Spinal cord (tissue), 10 donors: ENCODE measurements at places on chromosomes 16 and 17.

GRCh38 chr16:14110728-14111251 is 39.7 kb downstream of the MRTFB start:
- DNase-seq, result no peak

- DNase-seq, result peak; percentile 30
Measured at GRCh38 chr16:87201052-87201451, 116.1 kb downstream of the C16orf95 start.

DNA sequence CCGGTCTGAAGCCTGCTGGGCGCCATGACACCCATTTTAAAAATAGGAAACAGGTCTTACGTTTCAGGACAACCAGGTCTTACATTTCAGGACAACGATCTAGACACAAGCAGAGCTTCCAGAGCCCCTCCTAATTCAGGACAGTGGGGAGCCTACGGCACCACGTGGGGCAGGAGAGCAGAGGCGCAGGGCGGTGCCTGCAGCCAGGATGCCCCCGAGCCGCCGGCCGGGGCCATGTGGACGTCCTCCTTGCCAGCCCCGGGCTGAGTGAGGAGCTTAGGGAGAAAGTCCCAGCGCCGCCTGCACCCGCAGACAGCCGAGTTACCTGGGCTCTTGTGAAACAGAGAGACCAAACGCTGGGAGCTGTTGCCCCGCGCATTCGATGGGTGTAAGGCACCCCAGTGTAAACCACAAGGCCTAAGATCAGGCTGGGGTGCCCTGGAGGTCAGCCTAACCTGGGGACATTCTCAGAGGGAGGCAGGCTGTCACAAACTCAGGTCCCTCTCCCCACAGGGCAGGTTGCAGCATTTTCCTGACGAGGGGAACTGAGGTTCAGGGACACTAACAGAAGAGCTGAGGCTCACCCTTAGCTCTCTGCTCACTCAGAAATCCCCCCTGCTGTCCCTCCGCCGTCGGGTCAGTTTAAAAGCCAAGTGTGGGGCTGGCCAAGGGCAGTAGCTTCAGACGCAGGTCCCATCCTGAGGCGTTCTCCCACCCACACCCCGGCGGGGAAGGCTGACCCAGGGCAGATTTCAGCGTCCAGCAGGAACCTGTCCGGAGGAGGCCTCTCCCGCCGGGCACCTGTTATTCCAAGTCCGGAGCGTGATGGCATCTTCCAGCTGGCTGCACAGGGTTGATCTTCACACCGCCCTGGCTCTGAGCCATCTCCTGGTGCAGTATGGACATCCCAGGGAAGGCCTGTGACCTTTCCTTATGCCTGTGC is 1.8 kb upstream of the NOTUM start:
- DNase-seq, result no peak

GRCh38 chr17:59828478-59828760 is 64.3 kb downstream of the TUBD1 start:
- no peak for DNase-seq

DNA sequence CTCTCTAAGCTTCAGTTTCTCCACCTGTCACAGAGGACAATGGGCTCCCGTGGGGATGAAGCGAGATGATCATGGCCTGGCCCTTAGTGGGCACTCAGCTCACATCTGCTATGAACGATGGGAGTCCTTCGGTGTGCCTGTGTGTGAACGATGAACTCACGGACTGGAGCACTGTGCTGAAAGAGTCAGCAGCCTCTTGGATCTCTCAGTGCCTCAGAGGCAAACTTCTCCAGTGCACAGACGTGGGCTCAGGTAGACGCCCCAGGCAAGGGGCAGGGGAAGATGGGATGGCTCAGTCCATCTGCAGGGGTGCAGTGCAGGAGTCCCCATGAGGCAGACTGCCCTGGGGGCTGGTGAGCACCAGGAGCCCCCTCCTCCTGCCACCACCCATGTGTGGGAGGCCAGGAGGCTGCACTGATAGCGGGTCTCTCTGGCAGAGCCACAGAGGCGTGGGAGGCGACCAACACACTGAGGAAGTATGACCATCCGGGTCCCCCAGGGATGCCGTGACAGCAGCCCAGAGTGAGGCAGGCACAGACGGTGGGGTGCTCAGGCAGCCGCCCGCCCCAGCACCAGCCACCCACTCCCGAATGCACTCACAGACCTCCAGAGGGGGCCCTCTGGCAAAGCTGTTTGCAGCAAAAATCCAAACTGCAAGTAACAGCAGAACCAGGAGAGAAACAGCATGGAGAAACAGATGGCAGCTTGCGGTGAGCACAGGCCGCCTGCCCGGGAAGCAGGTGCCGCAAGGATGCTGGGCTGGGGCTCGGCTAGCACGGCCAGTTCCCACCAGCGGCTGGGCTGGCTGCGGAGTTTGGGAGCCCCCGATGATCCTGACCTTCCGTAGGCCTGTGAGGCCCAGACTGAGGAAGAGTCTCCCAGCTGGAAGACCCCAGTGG is 82.7 kb downstream of the RPH3AL start:
- no peak for DNase-seq
